Natural killer cell (primary cell): ENCODE measurements at places on chromosomes 3 and 15. TPM values are rescaled to one million over a fixed set of nuclear protein-coding genes. Genes with fewer than 3 reads are reported as not detected.

TRH gene
- not detected for total RNA-seq

DNA sequence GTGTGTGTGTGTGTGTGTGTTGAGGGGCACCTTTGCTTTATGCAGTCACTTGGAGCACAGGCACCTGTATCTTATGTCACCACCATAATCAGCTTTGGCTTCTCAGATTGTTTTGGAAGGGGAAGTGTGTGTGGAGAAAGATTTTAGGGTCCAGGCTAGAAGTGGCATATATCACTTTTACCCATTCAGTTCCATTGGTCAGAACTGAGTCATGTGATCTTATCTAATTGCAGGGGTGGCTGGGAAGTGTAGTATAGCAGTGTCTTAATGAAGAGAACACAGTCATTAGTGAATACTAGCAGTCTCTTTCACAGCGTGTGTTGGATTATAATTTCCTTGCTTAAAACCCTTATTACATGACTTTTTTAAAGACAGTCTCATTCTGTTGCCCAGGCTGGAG is 20.6 kb downstream of the NCK1 start:
- no peak overlapping the region for H3K4me3 ChIP-seq
- H3K36me3 ChIP-seq, result no peaks in the 10 kb centered on the region
- H3K27ac ChIP-seq, result no peak overlapping the region
- no peak for DNase-seq
- H3K27me3 ChIP-seq, result no peaks in the 10 kb centered on the region

DNA sequence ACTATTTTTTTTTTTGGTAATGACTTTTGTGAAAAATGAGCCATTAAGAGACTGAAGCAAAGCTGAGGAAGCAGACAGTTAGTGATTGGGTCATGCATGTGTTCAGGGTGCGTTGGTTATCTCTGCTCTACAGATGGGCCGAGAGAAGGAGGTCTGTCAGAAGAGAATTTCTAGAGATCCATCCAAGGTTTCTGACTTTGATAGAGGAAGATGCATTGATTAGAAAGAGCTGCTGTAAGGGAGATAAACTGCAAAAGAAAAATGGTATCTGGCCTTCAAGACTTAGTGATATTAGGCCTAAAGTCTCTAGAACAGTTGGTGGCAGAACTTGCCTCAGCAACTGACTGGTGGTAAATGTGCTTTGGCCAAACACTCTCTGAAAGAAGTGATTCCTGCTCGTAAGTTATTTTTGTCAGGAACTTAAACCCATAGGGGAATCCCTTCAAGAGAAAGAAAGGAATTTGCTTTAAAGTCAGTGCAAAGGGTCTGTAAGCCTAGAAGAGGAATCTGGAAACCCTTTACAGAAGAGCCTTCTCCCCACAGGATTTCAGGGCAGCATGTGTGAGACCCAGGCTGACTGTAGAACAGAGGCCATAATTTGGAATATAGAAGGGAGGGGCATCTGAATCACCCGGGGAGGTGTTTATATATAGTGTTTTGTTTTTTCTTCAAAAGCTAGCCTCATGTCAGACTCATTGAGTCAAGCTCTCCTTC is 67.8 kb downstream of the OPA1 start:
- DNase-seq, result no peak
- H3K4me3 ChIP-seq, result no peak overlapping the region
- no peaks in the 10 kb centered on the region for H3K27me3 ChIP-seq

GRCh38 chr3:65875393-65876027 is 163.2 kb downstream of the MAGI1 start:
- no peaks in the 10 kb centered on the region for H3K4me1 ChIP-seq
- no peaks in the 10 kb centered on the region for H3K36me3 ChIP-seq
- no peak overlapping the region for H3K27ac ChIP-seq
- no peak for DNase-seq

DNA sequence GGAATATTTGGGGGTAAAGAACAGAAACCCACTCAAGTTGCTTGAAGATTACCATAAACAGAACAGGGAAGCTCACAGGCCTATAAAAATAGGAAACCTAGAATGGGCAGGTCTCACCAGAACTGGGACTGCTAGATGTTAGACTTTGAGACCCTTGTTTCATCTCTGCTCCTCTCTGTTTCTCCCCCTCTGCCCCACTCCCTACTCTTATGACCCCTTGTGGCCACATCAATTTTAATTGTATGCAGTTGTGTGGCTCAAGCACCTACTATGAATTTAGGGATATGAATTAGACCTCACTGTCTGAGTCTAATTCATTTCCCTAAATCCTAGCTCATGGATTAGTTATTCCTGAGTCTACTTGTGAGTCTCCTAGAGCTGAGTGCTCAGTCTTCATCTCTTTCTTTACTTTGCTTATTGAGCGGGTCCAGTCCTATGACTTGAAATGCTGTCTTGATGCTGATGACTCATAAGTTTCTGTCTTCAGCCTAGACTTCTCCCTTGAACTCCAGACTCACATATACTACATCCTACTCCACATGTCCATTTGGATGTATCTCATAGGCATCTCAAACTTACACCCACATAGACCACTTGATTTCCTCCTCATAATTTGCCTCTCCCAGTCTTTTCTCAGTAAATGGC is 78.7 kb downstream of the ITPR1 start:
- H3K27me3 ChIP-seq, result no peaks in the 10 kb centered on the region
- H3K4me3 ChIP-seq, result no peak overlapping the region
- peaks cover 4% of the 10 kb centered on the region for H3K4me1 ChIP-seq
- no peaks in the 10 kb centered on the region for H3K36me3 ChIP-seq
- H3K27ac ChIP-seq, result no peak overlapping the region

DNA sequence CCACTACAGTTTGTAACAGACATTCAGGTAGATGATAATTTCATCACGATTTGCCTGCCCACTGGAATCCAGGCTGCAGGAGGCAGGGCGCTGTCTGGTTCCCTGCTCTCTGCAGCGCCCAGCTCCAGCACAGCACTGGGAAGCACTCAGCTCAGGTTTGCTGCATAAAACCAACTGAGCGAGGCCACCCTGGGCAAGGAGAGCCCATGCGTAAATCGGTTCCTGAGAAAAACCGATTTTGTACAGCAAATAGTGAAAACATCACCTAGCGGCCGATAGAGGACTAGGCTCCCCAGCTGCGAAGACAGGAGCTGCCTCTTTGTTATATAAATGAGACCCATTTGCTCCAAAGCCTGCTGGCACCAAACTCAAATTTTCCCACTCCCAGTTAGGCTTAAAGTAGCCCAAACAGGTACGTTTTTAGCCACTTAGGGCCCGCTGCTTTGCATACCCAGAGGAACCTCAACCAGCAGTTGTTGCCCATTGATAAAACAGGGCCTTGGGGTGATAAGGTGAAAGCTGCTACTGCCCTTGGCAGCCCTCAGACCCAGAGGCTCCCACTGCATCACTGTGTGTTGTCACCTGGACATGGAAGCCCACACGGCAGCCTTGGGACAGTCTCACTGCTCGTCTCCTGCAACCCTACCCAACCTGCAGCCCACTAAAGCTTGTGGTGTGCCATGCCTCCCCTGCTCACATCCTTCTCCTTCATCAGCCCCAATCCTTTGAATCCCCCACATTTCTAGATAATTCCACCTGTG is 47.5 kb downstream of the ALDH1L1 start:
- H3K4me1 ChIP-seq, result peaks cover 3% of the 10 kb centered on the region
- no peak overlapping the region for H3K4me3 ChIP-seq
- no peak overlapping the region for H3K27ac ChIP-seq
- DNase-seq, result peak; percentile 7
- H3K27me3 ChIP-seq, result no peaks in the 10 kb centered on the region
